ENCODE measurements at places on chromosomes 11 and 22.

GRCh38 chr11:36581536-36581935 lies 12.8 kb upstream of the IFTAP start:
- DNase-seq: no peak

DNA sequence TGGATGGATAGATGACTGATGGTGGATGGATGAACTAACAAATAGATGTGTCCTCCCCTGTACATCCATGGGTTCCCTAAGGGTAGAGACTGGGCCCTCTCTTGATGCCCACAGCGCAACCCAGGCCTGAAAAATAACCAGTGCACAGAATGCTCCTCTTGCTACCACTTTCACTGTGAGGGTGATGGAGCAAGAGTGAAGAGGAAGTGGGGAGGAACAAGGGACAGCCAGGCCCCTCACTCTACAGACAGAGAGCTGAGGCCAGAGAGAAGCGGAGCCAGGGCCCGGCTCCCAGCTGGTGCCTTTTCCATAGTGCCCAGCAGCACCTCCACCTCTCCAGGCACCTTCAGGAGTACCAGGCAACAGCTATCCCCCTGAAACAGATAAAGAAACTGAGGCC lies 67.7 kb downstream of the THAP12 start:
- no peak for DNase-seq

DNA sequence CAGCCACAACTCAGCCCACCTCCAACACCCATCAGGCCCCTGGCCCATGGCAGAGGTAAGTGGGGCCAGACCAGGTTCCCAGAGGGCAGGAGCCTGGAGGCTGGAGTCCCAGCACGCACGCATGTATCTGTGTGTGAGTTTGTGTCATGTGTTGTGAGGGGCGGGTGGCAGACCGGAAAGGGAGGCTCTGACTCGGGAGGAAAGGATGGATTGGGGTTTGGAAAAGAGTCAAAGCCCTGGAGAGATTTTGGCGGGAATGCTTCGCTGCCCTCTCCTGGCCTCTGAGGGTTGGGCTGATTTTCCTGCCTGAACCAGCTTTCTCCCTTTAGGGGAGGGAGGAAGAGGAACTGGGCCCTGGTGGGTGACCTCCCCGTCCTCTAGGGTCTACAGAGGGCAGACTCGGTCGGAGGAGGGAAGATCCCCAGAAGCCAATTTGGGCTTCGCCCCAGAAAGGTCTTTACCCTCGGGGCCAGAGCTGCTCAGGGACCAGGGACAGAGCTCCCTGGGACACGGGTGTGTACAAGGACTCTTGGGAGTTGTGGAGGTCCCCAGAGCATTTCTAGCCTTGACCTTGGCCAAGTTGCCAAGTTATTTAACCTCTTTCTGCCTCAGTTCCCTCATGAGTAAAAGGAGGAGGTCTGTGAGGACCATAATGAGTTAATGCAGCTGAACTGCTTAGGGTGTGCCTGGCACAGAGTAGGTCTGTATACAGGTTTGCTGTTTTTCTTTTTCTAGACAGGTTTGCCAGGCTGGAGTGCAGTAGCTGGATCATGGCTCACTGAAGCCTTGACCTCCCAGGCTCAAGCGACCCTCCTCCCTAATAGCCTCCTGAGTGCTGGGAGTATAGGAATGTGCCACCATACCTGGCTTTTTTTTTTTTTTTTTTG lies 6.9 kb downstream of the C11orf68 start:
- no peak for DNase-seq

DNA sequence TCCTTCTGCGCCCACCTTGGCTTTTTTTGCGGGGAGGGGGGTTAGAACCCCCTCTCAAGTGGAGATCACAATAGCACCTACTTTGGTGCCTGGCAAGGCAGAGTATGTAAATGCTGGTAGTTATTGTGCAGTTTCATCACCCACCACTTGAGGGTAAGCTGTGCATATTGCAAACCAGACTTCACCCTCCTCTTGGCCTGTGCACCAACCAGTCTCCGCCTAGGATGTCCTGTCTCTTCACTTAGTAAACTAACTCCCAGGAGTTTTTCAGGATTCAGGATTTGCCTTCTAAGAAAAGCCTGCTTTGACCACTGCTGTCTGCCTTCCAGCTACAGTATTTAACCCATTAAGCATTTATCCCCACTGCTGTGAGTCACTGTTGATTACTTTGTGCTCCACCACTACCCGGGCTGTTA lies 2.0 kb upstream of the UBXN1 start:
- DNase-seq: peak; percentile 66

DNA sequence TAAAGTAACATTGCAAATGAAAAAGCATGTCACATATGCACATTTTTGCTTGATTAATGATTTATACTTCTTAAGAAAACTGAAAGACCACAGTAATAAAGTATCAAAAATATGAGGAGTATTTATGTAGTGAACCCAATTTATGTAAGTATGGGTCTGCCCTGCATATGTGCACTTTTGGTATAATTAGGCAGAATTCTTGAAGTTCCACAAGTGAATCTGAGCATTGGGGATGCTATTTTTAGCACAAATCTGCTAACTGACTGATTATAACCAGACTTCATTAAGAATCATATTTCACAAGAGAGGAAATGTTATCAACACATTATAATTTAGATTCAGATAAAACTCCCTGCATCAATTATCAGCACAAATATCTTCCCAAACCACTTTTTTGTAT lies 407.1 kb upstream of the LRRC4C start:
- DNase-seq: no peak

GRCh38 chr11:40168414-40168813 lies 1291.0 kb downstream of the LRRC4C start:
- DNase-seq: no peak

- DNase-seq: no peak
These were observed 143.1 kb upstream of the CARD18 start for GRCh38 chr11:105282658-105283057.

DNA sequence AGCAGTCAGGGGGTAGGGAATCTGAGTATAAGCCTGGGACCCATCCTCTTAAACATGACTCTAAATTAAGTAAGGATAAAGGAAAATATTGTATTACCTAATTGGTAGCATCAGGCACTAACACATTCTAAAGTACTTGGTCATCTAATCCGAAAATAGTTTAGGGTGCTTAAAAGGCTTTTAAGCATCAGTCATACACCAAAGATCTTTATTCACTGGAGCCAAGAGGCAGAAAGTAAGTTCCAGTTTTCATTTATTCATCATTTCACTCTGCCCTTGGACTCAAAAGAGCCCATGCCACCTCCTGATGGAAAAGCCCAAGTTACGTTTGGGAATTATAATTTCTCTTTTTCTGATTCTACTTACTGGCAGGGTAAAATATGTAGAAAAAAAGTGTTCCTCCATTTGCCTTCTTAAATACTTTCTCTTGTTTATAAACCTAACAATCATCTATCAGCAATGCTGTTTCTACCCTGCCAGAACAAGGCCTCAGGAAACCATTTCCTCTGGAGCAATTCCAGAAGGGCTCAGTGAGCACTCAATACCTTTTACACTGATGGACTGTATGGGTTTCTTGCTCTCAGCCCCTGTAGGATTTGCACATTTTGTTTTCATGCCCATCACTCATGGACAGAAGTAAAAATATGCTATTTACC lies 120.1 kb upstream of the SLC5A12 start:
- DNase-seq: no peak

GRCh38 chr11:15101072-15101709 lies 13.5 kb upstream of the INSC start:
- DNase-seq: peak; percentile 42

Data from CD4-positive, alpha-beta T cell treated with Interleukin-17A for 1 hour (primary cell).